Adrenal gland (tissue), 19 donors: ENCODE measurements at places on chromosomes 16 and 17. TPM values are rescaled to one million over a fixed set of nuclear protein-coding genes. Genes with fewer than 3 reads are reported as not detected.

Gene SLFN12
- total RNA-seq: 5.1 TPM

Gene CDH3
- total RNA-seq: 3.3 TPM

DNA sequence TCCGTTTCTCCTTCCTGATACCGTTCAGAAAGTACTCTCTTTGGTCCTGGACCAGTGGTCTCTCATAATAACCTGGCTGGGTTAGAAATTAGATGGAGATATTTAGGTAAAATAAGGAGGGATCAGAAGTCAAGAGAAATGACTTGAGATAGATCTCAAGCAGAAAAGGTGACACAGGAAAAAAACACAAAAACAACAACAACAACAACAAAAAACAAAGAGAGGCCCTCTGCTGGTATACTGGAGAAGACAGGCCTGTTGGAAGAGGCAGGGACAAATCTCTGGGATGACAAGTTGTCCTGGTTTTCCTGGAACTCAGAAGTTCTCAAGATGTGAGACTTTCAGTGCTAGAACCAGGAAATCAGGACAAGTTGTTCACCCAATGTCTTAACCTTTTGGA lies 430.5 kb downstream of the SHISA9 start:
- no peaks in the 10 kb centered on the region for H3K27me3 ChIP-seq
- no peak overlapping the region for H3K27ac ChIP-seq
- no peak for DNase-seq
- H3K4me1 ChIP-seq: no peaks in the 10 kb centered on the region

DNA sequence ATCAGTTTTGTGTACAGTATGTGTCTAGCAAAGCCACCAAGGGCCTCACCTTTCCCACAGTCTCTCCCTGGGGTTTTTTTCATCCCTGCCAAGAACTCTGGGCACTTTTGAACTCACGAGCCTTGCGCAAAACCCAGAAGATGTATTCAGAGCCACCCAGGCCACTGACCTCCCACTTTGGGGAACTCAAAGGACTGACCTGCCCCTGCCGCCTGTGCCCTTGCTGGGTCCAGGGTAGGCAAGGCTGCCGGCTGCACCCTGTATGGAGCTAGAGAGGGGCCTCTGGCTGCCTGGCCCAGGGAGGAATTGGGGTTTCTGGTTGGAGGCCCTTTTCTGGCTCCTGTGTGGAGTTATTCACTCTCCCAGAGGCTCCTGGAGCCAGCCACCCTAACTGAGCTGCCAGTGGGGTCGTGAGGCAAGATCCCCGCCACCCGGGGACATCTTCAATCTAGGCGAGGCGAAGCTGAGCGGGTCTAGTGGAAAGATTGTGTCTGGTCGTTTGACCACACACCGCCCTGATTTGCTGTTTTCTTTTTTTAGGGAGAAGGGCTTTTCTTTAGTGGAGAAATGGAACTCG lies 1.9 kb downstream of the CDK5R1 start:
- no peak overlapping the region for H3K27ac ChIP-seq
- no peak overlapping the region for H3K4me3 ChIP-seq
- DNase-seq: no peak
- no peaks in the 10 kb centered on the region for H3K36me3 ChIP-seq

Gene SALL1
- 0.15 TPM for total RNA-seq

Gene DNASE1L2
- 1.0 TPM for total RNA-seq

Gene TNP2
- not detected for total RNA-seq

Gene SOCS1
- total RNA-seq: 3.6 TPM

Gene ARMC7
- 6.6 TPM for total RNA-seq

Gene QPRT
- total RNA-seq: 237 TPM

Gene SYNGR2
- 82.2 TPM for total RNA-seq

GRCh38 chr16:4746991-4747574 lies 12.7 kb downstream of the DNAAF8 start:
- no peaks in the 10 kb centered on the region for H3K27me3 ChIP-seq
- peaks cover 20% of the 10 kb centered on the region for H3K36me3 ChIP-seq
- no peak for DNase-seq

GRCh38 chr17:17508019-17508535 lies 11.9 kb upstream of the RASD1 start:
- H3K4me3 ChIP-seq: no peak overlapping the region
- no peak for DNase-seq
- H3K27ac ChIP-seq: no peak overlapping the region
- H3K4me1 ChIP-seq: no peaks in the 10 kb centered on the region
- H3K36me3 ChIP-seq: no peaks in the 10 kb centered on the region

DNA sequence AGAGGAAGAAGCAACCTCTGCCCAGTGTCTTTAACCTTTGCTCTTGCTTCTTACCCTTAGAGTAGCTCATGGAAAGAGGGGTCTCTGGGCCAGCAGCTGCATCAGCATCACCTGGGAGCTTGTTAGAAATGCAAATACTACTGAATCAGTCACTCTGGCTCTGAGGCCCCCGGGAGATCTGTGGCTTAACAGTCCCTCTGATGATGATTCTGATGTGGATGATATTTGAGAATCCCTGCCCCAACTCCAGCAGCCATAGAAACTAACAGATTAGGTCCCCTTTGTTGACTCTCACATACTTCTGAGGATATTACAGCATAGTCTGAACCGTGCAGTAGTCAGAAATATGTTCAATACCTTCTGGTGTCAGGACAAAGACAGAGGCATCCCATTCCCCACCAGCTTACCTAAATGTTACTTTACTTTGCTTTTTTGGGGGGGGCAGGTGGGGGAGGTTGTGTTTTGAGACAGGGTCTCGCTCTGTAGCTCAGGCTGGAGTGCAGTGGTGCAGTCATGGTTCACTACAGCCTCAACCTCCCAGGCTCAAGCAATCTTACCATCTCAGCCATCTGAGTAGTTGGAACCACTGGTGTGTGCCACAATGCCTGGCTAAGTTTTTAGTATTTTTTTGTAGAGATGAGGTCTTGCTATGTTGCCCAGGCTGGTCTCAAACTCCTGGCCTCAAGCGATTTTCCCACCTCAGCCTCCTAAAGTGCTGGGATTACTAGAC lies 220.1 kb downstream of the CCDC182 start:
- H3K27me3 ChIP-seq: no peaks in the 10 kb centered on the region
- H3K4me1 ChIP-seq: peaks cover 51% of the 10 kb centered on the region
- H3K4me3 ChIP-seq: no peak overlapping the region
- H3K36me3 ChIP-seq: no peaks in the 10 kb centered on the region

DNA sequence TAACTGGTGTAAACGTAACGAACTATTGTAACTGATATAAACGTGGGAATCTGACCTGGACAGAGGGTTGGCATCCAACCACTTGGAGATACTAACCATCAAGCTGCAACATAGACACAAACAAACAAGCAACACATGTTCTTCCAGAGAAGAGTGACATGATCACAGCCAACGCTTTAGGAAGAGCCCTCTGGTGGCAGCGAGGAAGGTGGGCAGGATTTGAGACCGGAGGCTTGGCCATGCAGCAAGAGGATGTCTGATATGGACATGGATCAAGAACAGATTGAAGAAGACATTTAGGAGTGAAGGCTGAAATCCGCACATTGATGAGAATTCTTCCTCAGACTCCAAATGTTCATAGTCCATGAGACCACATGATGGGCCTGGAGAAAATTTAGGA lies 40.3 kb upstream of the TNRC6A start:
- H3K4me3 ChIP-seq: no peak overlapping the region
- no peaks in the 10 kb centered on the region for H3K36me3 ChIP-seq
- peak; percentile 71 for DNase-seq
- H3K27ac ChIP-seq: no peak overlapping the region
- H3K27me3 ChIP-seq: no peaks in the 10 kb centered on the region
- peaks cover 11% of the 10 kb centered on the region for H3K4me1 ChIP-seq

DNA sequence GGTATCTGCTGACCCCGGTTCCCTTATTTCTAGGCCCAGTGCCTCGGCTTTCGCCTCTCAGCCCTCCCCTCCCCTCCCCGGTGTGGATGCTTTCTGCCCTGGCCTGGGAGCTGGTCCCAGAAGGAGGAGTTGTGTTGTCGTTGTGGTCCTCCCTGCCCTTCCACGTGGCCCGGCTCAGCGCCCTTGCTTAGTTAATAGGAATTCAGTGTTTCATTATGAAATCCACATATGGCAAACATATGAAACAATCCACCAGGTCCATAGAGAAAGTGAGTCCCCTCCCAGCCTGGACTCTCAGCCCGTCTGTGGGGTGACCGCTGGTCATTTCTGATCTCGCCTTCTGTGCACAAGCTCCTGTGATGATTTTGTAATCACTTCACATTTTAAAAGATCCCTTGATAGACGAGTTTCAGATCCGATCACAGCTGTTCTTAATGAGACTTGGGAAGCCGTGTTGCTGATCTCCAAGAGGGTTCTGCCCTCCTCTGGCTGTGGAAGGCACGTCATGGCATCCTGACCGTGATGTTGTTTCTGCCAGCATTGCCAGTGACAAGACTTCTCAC lies 112.1 kb downstream of the BANP start:
- H3K27ac ChIP-seq: peak overlapping the region; percentile 36
- H3K4me1 ChIP-seq: no peaks in the 10 kb centered on the region
- H3K4me3 ChIP-seq: no peak overlapping the region
- no peaks in the 10 kb centered on the region for H3K27me3 ChIP-seq
- peak; percentile 32 for DNase-seq

DNA sequence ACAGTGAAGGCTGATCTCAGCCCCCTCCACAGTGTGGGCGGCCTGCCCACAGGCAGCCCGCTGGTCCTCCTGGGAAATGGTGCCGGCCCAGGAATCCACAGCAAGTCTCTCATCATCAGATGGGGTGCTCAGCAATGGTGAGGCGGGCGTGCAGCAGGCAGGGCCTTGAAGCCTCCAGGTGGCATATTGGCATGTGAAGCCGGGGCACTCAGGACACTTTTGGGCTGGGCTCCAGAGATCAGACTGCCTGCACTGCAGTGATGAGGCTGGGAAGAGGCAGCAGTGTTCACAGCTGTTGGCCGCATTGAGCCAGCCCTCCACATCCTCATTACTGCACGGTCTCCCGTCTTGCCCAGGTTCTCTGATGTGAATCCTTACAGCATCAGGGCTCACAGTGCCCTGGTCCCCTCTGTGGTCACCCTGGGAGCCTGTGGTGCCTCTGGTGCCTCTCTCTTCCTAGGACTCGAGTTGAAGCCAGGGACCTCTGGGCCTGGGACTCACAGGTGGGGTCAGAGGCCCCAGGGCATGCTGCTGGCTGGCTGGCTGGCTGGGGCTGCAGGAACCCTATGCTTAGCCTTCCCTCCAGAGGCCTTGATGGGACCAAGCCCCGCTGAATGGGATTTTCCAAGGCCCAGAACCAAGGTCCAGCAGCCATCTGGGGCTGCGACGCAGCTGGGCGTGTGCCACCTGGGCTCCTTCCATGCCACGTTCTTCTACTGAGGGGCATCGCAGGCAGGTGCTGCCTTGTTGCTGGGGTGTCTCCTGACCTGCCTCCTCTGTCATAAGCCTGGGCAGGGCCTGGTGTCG lies 48.6 kb downstream of the TNFRSF13B start:
- DNase-seq: no peak

Gene NPIPA7
- 8.0 TPM for total RNA-seq

Gene PTX4
- 0.55 TPM for total RNA-seq

DNA sequence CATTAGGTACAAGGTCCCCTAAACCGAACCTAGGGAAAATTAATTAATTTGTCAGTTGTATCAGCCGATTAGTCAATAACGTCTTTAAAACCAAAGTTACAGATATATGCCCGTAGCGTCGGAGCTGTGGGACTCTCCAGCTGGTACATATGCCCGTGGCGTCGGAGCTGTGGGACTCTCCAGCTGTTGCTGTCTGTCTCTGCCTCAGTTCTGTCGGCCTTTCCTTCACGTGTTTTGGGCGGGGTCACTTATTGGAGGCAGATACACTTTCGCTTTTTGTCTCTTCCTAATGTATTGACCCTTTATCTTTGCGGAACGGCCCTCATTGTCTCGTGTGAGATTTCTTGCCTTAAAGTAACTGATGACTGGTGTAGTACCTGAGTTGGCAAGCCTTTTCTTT lies 62.0 kb upstream of the ZNF750 start:
- peaks cover 9% of the 10 kb centered on the region for H3K36me3 ChIP-seq
- no peak overlapping the region for H3K4me3 ChIP-seq
- no peak overlapping the region for H3K27ac ChIP-seq

DNA sequence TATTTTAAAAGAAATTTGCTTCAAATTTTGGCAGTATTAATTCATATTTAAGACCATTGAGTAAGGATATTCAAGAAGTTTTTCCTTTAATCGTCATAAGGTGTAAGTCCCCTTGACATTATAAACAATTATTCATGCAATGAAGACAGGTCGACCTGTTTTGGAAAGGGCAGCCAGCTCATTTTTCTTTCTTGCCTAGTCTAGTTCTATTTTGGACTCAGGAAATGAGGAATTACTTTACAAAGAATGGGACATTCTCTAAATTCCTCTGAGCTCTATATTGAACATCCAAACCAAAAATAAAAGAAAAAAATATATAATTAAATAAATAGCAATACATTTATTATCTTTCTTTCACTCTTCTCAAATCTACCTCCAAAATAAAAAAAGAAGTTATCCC lies 595.6 kb upstream of the KIF2B start:
- H3K4me3 ChIP-seq: no peak overlapping the region
- H3K4me1 ChIP-seq: no peaks in the 10 kb centered on the region

DNA sequence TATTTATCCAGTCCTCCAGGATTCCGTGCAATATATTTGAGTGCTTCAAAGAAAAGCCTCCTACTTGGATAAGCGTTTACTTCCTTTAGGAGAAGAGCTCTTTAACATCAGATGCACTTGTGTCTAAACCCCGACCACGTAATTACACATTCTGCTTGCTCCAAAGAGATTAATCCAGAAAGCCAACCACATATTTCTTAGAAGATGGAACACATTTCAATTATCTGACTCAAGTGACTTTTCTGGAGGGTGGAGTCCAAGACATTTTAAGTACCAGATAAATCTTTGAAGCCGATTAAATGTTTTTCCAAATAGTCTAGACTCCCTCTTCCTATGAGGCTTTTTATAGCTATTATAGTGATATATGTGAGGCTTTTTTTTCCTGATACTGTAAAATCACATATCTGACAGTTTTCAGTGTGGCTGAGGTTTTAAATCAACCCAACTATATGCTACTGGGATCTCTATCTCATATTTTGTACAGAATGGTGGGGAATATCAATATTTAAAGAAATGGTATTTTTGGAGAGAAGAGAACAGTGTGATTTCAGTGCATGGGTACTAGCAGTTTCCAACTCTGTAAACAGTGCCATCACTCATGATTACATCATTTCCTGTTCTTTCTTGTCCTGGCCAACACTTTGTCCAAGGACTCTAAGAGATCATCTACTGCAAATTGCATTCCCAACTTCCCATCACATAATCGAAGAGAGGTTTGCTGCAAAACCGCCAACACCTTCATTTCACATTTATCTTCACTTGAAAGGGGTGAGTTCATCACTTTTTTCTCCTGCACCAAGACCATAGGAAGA lies 192.4 kb upstream of the HSBP1 start:
- no peak overlapping the region for H3K4me3 ChIP-seq
- no peaks in the 10 kb centered on the region for H3K27me3 ChIP-seq
- H3K27ac ChIP-seq: no peak overlapping the region
- no peaks in the 10 kb centered on the region for H3K36me3 ChIP-seq
- no peaks in the 10 kb centered on the region for H3K4me1 ChIP-seq

- H3K4me3 ChIP-seq: no peak overlapping the region
- DNase-seq: no peak
- no peak overlapping the region for H3K27ac ChIP-seq
- H3K4me1 ChIP-seq: no peaks in the 10 kb centered on the region
- no peaks in the 10 kb centered on the region for H3K27me3 ChIP-seq
Observed at GRCh38 chr17:52297230-52298010, 138.9 kb upstream of the CA10 start.
